ENCODE measurements at places on chromosomes 11 and 22.

DNA sequence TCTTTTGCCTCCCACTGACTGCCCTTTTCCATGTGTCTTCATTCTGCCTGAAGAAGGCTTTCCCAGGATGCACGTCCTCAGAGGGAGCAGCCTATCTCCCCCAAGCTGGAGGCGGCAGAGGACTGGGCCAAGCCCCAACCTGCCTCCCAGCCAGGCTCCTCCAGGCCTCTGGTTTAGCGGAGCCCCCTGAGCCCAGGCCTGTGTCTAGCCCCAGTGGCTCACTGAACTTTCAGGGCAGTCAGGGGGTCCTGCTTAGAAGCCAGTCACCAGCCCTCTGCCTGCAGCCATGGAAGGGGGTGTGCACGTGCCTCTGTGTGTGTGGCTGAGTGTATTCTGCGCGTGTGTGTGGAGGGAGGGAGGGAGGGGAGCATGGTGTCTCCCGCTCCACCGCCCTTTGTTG, 10.4 kb upstream of the GRK2 start:
- DNase-seq, result no peak
- H3K36me3 ChIP-seq, result peaks cover 65% of the 10 kb centered on the region
- peaks cover 22% of the 10 kb centered on the region for H3K4me1 ChIP-seq

- DNase-seq, result no peak
- no peaks in the 10 kb centered on the region for H3K4me1 ChIP-seq
- H3K27me3 ChIP-seq, result no peaks in the 10 kb centered on the region
- no peak overlapping the region for H3K4me3 ChIP-seq
- no peaks in the 10 kb centered on the region for H3K36me3 ChIP-seq
These were observed 143.8 kb upstream of the NCAM1 start for GRCh38 chr11:112817376-112817775.

DNA sequence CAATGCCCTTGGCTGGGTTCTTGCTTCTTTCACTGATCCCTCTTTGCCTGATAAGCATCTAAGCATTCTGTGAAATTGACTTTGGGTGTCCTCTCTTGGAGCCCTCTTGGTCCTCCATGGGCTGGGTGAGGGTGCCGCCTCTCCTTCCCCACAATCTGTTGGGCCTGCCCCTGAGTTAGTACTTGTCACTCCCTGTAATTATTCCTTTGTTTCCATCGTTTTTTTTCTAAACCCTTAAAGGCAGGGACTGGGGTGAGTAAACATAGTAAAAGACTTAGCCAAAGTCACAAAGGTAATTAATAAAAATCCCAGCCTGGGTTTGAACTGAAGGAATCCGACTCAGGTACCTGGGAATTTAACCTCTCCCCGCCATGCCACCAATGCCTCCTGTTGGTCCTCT, 188.1 kb downstream of the MYO18B start:
- peaks cover 14% of the 10 kb centered on the region for H3K36me3 ChIP-seq
- DNase-seq, result no peak
- H3K27ac ChIP-seq, result no peak overlapping the region

DNA sequence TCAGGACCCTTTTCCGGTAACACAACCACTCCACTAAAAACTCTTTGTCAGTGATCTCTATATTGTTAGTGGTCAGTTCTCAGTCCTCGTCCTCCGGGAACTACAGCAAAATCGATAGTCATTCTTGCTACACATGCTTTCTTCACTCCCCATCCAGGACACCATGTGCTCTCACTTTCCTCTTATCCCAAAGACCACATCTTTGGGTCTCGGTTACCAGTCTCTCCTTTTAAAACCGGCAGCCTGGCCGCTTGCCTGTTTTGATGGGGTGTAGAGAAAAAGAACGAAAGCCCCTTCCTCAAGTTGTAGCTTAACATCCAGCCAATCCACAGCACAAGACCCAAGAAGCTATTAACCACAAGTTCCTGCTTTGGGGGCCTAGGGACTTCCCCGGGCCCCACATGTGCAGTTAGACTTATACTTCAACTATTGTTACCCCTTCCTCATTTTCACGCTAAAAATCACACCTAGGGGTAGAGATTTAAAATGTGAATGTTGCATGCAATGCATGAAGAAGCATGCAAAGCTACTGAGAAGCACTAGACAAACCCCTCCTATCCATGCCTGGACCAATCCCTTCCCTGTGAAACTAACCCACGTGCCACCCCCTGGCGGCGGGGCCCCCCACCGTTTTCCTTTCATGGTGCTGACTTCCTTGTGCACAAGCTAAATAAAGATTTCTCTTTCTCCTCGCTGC, 1.5 kb upstream of the TOLLIP start:
- peak overlapping the region; percentile 83 for H3K4me3 ChIP-seq
- H3K27me3 ChIP-seq, result no peaks in the 10 kb centered on the region
- no peaks in the 10 kb centered on the region for H3K36me3 ChIP-seq
- DNase-seq, result peak; percentile 71

DNA sequence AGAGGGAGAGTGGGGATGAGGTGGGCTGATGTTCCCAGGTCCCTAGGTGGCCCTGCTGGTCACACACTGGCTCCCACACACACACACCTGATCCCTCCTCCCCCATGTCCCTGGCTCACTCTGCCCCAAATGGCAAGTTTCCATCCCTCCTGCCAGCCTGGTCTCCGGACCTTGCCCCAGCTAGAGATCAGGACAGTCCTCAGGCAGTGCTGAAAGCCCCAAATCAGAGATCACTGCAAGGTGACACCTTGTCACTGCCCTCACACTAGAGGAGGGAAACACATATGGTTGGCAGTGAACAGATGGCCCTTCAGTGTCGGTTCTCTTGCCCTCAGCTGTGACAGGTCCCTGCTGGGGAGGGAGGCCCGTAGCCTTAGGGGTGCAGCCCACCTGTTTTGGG, 7.6 kb downstream of the TMPRSS5 start:
- no peaks in the 10 kb centered on the region for H3K27me3 ChIP-seq
- H3K36me3 ChIP-seq, result no peaks in the 10 kb centered on the region
- no peaks in the 10 kb centered on the region for H3K4me1 ChIP-seq
- no peak overlapping the region for H3K4me3 ChIP-seq

DNA sequence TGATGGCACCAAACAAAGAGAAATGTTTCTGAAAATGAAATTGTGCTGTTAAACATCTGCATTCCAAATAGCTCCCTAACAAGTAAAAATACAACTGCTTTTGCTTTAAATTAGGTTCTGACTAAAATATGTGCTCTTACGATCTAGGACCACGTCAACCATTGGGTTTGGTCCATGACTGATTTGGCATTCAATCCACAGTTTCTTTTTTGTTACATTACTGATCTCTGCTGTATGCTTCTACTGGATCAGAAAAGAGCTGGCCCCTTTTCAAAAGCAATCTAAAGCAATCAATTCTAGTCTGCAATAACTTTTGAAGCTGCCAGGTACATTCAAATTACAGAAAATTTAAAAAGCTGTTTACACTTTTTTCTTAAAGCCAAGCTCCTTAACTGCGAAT, 1047.1 kb upstream of the CCDC90B start:
- H3K27me3 ChIP-seq, result no peaks in the 10 kb centered on the region
- no peak overlapping the region for H3K27ac ChIP-seq
- no peaks in the 10 kb centered on the region for H3K36me3 ChIP-seq
- H3K4me3 ChIP-seq, result no peak overlapping the region
- no peak for DNase-seq

DNA sequence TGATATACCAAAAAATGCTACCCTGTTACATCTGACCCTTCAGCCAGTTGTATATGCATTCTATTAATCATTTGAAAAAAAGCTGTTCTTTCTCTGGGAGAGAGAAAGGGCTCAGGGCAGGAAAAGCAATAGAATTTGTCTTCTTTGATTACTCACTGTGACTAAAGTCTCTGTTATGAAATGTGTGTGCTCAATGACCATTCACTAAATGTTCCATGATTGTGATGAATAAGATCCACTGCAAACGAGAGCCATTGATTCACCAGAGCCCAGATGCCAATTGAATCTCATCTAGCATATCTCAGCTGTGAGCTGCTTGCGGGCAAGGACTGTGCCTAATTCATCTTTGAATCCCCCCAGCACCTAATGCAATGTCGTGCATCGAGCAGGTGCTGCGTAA, 184.3 kb downstream of the OPCML start:
- no peaks in the 10 kb centered on the region for H3K4me1 ChIP-seq
- no peak overlapping the region for H3K27ac ChIP-seq
- DNase-seq, result no peak
- H3K4me3 ChIP-seq, result no peak overlapping the region

DNA sequence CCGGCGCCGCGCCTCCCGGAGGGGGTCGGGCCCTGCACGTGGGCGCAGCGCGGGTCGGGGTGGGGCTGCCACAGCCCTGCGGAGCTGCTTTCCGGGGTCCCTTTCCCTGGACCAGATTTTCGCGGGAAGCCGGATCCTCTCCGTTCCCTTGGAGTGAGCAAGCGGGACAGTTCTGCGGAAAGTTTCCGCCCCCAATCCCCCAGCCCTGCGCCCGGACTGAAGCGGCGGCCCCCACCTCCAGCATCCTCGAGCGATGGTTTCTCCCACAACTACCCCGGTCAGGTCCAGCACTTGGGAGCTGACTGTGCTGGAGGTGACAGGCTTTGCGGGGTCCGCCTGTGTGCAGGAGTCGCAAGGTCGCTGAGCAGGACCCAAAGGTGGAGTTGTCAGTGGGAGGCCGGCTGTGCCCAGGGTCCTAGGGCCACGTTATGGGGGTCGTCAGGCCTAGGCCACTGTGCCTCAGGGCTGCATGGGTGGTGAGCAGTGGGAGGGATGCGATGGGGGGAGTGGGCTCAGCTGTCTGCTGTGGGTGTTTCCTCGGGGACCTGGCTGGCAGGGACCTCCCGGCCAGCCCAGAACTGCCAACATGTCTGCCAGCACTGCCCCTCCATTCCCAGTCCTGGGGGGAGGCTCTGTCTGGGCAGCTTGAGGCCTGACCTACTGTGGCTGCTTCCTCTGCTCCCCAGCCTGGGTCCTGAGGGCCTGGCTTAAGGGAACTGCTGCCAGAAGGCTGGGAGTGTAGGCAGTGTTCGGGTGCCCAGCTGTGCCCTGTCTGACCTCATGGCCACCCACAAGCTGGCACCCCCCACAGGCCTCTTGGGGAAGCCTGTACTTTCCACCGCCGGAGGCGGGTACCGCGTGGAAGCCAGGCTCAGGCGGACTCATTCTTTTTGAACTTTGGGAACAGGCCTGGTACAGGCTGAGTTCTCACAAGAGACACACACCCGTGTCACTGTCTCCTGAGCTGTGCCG, 726 bp downstream of the ST3GAL4 start:
- peaks cover 7% of the 10 kb centered on the region for H3K4me1 ChIP-seq
- DNase-seq, result peak; percentile 7
- no peaks in the 10 kb centered on the region for H3K27me3 ChIP-seq

- no peaks in the 10 kb centered on the region for H3K36me3 ChIP-seq
- H3K4me1 ChIP-seq, result no peaks in the 10 kb centered on the region
- no peak overlapping the region for H3K4me3 ChIP-seq
These were observed 1786.5 kb upstream of the RAG2 start for GRCh38 chr11:38384568-38384967.

DNA sequence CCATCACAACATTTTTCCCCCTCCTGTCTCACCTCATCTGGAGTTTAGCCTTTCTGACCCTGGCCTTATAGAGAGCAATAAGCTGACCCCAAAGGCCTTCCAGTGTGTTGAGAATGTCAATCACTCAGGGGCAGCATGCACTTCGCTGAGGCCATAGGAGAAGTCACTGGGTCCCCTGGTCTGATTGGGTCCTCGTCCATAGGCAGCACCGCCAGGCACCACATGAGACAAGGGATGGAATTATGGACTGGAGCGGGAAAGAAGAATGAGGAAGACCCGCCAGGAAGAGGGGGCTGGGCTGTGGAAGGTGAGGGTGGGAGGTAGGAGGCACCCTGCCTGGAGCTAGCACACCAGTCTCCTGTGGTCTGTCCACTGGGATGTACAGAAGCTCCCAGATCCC, 72.9 kb downstream of the DSCAML1 start:
- H3K27me3 ChIP-seq, result peaks cover 15% of the 10 kb centered on the region
- no peaks in the 10 kb centered on the region for H3K4me1 ChIP-seq
- no peak overlapping the region for H3K4me3 ChIP-seq
- H3K36me3 ChIP-seq, result no peaks in the 10 kb centered on the region

DNA sequence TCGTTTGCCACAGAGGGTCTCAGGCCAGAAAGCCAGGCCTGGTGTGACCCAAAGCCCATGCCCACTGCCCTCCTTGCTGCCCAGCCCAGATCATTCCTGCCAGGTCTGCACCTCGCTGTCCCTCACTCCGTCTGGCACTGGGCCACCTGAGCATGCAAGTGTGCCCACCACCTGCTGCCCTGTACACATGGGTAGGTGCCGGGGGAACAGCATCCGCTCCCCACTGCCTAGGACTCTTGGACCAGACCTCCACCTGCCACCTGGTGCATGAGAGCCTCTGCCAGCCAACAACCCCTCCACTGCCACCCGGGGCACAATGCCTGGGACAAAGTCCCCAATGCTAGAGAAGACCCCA, 12.5 kb downstream of the MGAT3 start:
- peaks cover 21% of the 10 kb centered on the region for H3K4me1 ChIP-seq
- no peak overlapping the region for H3K4me3 ChIP-seq
- no peaks in the 10 kb centered on the region for H3K27me3 ChIP-seq
- no peak overlapping the region for H3K27ac ChIP-seq
- DNase-seq, result no peak

- H3K27me3 ChIP-seq, result peaks cover 9% of the 10 kb centered on the region
- no peaks in the 10 kb centered on the region for H3K36me3 ChIP-seq
- H3K27ac ChIP-seq, result no peak overlapping the region
- H3K4me1 ChIP-seq, result no peaks in the 10 kb centered on the region
- DNase-seq, result no peak
These were observed 131.2 kb upstream of the ARHGAP42 start for GRCh38 chr11:100555931-100556330.

DNA sequence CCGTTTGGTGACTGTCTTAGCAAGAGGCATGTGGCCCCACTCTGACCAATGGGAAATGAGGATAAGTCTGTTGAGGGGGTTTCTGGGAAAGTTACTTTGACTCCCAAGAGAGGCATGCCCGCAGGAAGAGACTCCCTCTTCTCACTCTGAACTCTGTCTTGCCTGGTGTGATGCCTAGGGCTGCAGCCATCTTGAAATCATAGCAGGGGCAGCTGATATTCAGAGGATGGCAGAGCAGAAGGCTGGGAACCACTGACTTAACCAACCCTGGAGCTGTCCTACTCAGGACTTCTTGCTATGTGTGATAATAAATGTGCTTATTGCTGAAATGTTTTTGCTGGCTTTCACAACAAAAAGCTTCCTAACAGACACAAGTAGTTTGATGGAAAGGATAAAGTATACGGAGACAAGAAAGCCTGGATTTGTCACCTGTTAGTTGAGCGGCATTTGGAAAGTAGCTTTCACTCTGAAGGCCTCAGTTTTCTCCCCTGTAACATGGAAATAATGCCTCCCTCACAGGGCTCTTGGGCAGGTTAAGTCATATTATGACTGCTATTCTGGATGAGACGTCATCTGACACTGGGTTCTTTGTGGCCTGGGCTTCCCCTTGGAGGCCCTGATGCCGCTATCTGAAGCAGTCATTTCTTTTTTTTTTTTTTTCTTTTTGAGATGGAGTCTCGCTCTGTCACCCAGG, 128.5 kb downstream of the CEP164 start:
- H3K4me1 ChIP-seq, result no peaks in the 10 kb centered on the region
- no peak for DNase-seq
- H3K27me3 ChIP-seq, result peaks cover 8% of the 10 kb centered on the region
- peaks cover 14% of the 10 kb centered on the region for H3K36me3 ChIP-seq

- no peaks in the 10 kb centered on the region for H3K27me3 ChIP-seq
- no peak overlapping the region for H3K27ac ChIP-seq
- H3K4me1 ChIP-seq, result no peaks in the 10 kb centered on the region
These were observed 110.8 kb downstream of the MORC2 start for GRCh38 chr22:30857791-30858190.

Data from naive thymus-derived CD8-positive, alpha-beta T cell (primary cell).